ENCODE measurements at places on chromosomes 7 and 10. TPM values are rescaled to one million over a fixed set of nuclear protein-coding genes. Genes with fewer than 3 reads are reported as not detected.

Gene DNAJC12
- 4.1 TPM for total RNA-seq

Gene SCIN
- total RNA-seq: not detected

Gene CYP3A7
- not detected for total RNA-seq

Gene TAC1
- not detected for total RNA-seq

Gene DPYSL4
- 6.7 TPM for total RNA-seq

Gene GPR15LG
- total RNA-seq: not detected

Gene WDFY4
- 0.08 TPM for total RNA-seq

Gene ADAM22
- total RNA-seq: 1.5 TPM
